Ureter (tissue), 1 donor: ENCODE measurements at places on chromosomes 12 and 14.

DNA sequence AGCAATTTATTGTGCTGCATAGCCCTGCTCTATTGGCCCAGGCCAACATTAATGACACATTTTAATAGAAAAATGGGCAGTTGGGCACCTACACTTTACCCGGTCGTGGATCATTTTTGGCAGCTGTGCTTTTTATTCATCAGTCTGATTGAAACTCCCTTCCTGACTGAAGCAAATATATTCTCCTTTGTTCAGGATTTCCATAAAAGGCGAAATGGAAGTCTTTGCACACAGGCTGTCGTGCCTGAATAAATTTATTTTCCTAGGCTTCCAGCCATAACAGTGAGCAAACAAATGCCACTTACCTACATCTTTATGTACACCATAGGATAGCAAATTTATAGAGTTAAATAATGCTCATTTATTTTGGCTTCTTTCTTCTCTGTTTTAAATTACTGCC is 480.7 kb upstream of the DCN start:
- no peak for DNase-seq

DNA sequence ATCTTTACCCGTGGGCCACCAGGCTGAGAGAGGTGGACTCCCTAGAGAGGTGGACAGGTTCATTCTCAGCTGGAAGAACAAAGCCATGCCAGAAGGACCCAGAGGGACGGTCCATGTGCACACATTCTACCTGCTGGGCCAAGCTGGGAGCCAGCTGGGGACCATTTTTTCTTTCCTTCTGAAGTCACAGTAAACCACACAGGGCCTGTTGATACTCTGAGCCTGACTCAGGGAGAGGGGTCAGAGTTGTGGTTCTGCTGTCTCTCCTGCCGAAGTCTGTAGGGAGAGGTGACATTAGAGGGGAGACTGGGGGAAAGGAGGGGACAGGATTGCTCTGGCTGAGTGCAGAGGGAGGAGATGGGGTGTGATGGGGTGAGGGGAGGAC is 148.6 kb downstream of the TSPAN9 start:
- no peak for DNase-seq

DNA sequence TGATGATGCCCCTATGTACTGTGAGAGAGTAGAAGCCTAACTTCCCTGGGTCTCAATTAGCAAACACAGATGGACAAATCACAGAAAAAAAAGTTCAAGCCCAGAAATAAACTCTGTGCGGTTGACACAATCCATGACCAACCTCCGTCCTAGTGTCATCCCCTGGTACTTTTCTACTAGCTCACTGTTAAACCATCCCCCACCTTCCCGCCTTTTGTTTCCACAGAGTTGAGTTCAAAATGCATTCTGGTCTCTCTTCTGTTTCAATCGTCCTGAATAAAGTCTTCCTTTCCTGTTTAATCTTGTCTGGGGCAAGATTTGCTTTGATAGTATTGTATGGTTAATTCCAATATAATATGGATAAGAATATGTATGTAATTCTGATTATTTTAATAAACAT is 199.9 kb downstream of the SLC6A15 start:
- DNase-seq, result no peak

DNA sequence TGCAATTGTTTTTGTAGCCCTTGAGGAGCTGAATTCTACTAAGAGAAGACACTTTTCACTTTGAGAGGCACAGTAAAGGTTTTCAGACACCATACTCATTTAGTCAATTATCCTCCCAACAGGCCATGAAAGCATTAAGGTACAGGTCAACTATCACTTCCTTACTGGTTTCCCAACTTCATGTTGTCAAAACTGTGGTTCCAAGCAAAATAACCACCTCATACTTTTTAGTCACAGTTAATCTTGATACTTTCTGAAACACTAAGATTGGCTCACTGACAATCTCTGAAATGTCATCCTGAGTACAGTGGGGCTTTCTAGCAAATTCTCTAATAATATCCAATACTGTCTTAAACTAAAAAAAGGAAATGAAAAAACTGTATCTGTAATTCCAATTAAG is 71.7 kb downstream of the SLC2A13 start:
- no peak for DNase-seq

- DNase-seq, result peak; percentile 70
Measured at GRCh38 chr12:9872742-9873141, 3.6 kb upstream of the CLEC2B start.

GRCh38 chr12:94244165-94245133 is 96.1 kb downstream of the PLXNC1 start:
- DNase-seq, result no peak

GRCh38 chr12:30622509-30622908 is 73.2 kb downstream of the IPO8 start:
- no peak for DNase-seq
